ENCODE measurements at places on chromosomes 4 and X. TPM values are rescaled to one million over a fixed set of nuclear protein-coding genes. Genes with fewer than 3 reads are reported as not detected.

DNA sequence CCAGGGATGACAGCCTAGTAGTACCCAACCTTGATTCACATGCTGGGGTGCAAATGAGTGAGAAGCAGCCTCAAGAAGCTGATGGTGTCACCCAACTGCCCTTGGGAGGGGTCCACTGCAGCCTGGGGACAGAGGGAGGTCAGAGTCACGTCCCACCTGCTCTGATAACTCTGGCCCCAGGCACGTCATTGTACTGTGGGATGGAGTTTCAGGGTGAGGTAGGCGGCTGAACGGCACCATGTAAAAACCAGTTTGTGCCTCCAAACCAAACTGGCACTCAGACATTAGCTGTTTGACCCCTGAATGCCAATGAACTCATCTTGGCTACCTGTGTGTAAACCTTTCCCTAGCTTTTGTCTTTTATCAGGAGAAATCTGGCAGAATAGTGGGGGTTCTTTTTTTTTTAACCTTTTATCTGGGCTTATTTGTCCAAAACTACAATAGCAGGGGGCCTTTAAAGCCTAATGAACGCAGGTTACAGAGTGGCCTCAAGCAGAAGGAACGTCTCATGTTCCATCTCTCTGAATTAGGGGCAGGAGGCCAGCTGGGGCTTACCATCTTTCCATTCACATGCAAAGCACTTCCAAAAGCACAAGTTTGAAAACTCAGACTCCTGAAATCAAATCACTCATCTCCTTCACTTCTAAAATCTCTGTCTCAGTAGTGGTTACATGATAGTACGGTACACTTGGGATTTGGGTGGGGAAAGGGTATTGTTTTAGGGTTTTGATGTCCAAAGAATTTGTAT lies 89.4 kb downstream of the IRF2 start:
- no peak for DNase-seq
- peak overlapping the region; percentile 42 for H3K4me3 ChIP-seq
- no peaks in the 10 kb centered on the region for H3K27me3 ChIP-seq
- peak overlapping the region; percentile 82 for H3K27ac ChIP-seq

- DNase-seq: no peak
- no peak overlapping the region for H3K4me3 ChIP-seq
- H3K27me3 ChIP-seq: no peaks in the 10 kb centered on the region
- no peaks in the 10 kb centered on the region for H3K4me1 ChIP-seq
- H3K27ac ChIP-seq: no peak overlapping the region
Measured at GRCh38 chrX:51459125-51459524, 37.3 kb downstream of the NUDT11 start.

- H3K27ac ChIP-seq: no peak overlapping the region
- H3K27me3 ChIP-seq: no peaks in the 10 kb centered on the region
- no peak for DNase-seq
- H3K4me1 ChIP-seq: no peaks in the 10 kb centered on the region
Measured at GRCh38 chrX:101028562-101028961, 23.3 kb downstream of the TRMT2B start.

ANKRD50 gene
- 7.0 TPM for total RNA-seq

CPLX1 gene
- 1.4 TPM for total RNA-seq

Measured in psoas muscle (tissue), 8 donors.